ENCODE measurements at places on chromosomes 16 and 17.

DNA sequence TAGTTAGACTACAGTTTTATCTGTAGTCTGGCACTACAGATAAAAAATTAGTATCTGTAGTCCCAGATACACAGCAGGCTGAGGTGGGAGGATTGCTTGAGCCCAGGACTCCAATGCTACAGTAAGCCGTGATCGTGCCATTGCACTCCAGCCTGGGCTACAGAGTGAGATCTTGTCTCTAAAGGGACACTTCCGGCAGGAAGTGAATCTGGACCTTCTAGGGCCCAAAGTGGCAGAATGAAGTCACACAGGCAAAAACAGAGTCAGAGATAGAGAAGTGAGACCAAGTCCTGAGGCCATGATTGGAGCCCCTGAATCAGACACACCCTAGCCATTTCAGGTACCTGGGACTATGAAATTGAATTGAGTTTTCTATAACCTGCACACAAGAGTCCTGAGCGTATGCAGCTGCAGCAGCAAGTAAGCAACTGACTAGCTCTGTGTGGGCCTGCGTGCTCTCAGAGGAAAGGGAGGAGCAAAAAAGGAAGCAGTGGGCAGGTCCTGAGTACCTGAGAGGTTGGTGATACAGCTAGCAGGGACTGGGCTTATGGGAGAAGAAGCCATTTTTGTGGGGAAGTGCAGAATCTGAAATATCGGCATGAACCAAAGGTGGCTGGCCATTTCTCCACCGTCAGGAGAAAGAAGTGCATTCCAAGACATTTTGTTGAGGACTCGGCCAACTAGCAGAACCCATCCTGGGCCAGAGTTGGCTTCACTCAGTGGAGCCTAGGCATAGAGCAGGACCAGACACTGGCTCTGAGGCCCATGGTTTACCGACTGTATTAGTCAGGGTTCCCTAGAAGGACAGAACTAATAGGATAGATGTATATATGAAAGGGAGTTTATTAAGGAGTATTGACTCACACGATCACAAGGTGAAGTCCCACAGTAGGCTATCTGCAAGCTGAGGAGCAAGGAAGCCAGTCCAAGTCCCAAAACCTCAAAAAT lies 27.2 kb upstream of the BRD7 start:
- no peak for DNase-seq

GRCh38 chr17:56908001-56908542 lies 5.8 kb downstream of the TRIM25 start:
- DNase-seq, result peak; percentile 16

- DNase-seq, result no peak
Observed at GRCh38 chr17:63962298-63962744, 10.4 kb downstream of the SCN4A start.

- DNase-seq, result no peak
Observed at GRCh38 chr16:72169708-72170107, 2.2 kb downstream of the PMFBP1 start.

GRCh38 chr16:1771864-1772361 lies 570 bp upstream of the NME3 start:
- DNase-seq, result no peak

DNA sequence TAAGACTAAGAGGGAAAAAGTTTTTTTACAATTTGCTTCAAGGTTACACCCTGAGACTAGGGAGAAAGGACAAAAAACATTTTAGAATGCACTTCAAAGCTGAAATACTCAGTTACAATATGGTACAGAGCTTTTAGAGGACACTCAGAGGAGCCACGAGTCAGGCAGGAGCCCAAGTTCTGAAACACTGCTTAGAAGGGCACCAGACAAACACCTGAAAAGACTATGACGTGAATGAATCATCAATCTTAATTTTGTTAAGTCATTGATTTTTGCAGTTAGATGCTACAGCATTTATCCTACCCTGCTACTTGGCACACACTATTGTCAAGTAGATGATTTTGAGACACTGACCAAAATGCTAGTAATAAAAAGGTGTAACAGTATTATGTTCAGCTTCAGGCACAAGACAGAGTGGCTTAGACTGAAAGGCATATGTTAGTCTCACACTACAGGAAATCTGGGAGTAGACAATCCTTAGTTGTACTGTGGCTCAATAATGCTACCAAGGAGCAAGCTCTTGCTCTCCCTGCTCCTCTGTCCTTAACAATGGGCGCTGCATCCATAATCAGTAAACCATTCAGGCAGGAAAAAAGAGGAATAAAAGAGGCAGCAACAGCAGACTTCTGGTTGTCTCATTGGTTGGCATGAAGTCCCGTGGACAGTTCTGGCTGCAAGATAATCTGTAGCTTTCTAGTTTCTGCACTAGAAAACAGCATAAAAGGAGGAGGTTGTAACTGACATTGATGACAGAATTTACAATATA lies 151.8 kb downstream of the ABCA8 start:
- no peak for DNase-seq

DNA sequence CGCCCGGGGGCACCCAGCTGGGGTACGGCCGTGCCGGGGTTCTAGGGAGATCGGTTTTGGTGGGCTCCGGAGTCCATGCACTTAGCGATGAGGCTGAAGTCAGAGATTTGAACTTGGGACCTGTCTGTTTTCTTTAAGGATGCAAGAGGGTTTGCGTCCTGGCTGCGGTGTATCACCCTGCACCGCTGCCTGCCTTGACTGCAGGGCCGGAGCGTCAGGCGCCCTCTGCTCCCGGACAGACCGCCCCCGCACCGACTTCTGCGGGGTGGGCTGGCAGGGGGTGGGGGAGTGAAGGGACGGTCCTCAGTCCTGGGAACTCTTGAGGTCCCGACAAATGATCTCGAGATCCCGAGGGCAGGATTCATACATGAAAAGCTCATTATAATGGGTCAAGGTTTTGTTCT lies 701 bp downstream of the PDP2 start:
- no peak for DNase-seq

DNA sequence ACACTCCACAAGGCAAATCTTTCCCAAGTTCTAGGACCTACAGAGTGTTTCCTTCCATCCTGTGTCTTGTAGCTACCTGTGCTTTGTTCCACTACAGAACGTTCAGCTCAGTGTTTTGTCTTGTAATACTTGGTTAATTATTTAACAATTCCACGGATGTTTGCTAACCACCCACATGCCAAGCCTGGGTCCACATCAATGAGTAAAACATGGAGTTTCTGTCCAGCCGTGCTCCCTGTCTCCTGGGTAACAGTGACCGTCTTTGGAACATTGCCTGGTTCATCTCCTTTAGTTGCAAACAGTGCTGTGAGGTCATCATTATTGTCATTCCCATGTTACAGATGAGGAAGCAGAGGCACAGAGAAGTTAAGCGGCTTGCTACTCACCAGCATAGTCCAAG lies 41.3 kb downstream of the IRF8 start:
- no peak for DNase-seq

- DNase-seq, result no peak
Observed at GRCh38 chr16:57476546-57477410, 9.5 kb downstream of the DOK4 start.

DNA sequence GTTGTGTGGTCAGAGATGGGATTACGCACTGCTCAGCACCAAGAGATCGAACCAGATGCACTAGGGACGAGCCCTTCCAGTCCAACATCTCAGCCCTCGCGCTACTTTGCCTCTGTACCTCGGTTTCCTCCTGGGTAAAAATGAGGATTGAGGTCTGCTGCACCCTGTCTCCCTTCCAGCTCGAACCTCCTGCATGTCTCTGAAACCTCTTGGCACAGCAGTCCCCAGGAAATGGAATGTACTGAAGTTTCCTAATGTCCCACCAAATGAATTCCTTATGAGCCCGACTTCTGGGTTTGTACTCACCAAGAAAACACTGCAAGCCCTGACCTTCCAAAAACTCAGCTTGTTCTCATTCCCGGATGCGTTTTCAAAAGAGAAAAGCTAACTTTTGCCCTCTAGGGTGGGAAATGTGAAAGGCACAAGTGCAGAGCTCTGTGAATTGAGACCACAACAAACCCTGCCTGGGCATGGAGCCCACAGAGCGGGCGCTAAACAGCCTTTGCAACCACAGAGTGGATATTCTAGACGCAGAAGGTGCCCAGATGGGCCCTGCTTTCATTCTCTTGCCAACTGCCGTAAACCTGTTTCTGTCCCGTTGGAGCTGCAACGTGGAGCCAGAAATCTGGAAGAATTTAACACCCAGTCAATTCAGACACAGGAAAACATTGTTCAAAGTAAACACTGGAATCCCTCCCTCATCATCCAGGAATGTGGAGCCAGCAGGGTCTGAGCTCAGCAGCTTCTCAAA lies 10.3 kb downstream of the CDRT4 start:
- DNase-seq, result no peak

- no peak for DNase-seq
Observed at GRCh38 chr16:74950511-74950910, 34.4 kb downstream of the WDR59 start.

DNA sequence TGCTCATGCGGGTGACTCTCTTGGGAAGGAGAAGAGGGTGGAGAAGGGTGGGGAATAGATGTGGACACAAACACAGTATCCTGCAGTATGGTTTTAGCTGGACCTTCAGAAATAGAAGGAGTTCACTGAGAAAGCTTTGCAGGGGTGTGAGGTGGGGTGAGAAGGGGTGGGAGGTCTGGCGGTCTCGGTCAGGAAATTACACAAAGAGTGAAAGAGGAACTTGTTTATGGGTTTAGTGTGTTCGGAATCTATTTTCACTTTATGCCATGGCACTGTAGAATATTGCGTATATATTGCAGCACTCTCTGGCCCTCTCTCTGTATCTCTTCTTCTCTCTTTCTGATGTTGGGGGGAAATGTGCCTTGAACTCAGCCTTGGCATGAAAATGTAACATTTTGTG lies 148.2 kb upstream of the GOT2 start:
- no peak for DNase-seq

- DNase-seq, result no peak
Observed at GRCh38 chr17:46037722-46038255, 38.7 kb downstream of the STH start.

DNA sequence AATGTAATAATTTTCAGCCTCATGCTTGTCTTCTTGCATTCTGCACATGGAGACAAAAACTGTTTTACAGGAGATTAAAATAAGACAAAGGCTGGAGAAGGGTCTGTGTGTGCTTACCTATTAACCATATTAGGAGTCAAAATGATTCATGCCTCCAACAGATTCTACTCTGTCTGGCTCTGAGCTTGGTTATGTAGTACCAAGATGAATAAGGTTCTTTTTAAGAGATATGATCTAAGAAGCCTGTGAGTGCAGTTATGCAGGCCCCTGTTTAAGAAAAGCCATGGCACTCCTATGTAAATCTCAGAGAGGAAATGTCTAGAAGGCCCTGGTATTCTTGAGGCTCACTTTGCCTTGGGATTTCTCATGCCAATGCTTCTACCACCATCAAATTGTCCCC lies 486.6 kb upstream of the CDH11 start:
- DNase-seq, result no peak

DNA sequence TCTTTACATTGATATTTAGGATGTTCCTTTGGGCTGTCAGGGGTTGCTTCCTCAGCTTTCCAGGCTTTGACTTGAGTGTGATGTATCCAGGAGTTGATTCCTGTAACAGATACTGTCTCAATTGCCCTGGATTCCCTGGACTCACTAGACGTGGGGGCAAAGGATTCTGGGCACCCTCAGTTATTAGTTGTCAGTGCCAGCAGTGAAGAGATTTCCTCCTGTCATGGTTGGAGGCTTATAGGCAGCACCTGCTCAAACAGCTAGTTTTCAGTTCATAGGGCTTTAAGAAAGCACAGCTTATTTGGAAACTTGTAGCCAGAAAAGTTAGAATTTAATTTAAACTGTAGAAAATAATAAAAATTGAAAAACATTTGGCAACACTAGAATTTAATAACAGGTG lies 9.5 kb upstream of the B4GALNT2 start:
- no peak for DNase-seq

- no peak for DNase-seq
Observed at GRCh38 chr17:48757524-48757961, 29.0 kb upstream of the HOXB13 start.

DNA sequence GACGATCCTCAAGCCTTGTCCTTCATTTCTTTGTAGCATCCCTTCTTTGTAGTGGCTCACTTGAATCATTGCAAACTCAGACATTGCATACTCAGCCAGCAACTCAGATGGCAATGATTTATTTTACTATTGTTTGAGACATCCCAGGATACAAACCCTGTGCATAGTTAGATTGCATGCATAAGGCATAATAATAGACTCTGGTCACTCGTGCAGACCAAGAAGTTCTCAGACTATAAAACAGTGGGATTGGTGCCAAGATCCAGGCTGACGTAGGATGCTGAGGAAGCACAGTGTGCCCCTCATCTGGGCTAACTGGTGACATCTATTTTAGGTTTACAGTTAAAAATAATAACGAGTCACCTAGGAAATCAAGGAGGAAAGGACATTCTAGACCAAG lies 142.3 kb downstream of the PMP22 start:
- DNase-seq, result no peak

DNA sequence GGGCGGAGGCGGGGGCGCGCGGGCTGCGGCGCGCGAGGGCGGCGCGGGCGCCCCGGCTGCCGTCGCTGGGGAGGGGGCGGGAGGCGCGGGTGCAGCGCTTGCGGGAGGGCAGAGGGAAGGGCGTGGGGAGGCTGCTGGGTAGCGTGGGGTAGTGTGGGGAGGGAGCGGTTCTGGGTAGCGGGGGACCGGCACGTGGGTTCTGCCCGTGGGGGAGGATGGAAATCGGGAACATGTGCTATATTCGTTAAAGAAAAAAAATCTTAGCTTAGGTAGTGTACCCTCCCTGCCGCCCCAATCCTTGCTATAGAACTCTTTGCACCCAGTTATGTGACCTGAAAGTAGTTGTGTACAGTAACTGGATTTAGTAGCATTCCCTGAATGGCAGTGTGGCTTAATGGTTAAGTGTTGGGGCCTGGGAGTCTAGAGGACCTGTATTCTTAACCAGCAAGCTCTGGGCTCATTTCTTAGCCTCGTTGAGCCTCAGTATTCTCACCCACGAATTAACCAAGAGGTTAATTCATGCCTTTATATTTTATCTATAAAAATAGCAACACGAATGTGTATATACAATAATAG lies 646 bp downstream of the RABEP1 start:
- DNase-seq, result peak; percentile 43
